ENCODE measurements at places on chromosomes 5 and 9.
A peak's percentile ranks its signal among the peaks of the same experiment; 100 is the strongest.

DNA sequence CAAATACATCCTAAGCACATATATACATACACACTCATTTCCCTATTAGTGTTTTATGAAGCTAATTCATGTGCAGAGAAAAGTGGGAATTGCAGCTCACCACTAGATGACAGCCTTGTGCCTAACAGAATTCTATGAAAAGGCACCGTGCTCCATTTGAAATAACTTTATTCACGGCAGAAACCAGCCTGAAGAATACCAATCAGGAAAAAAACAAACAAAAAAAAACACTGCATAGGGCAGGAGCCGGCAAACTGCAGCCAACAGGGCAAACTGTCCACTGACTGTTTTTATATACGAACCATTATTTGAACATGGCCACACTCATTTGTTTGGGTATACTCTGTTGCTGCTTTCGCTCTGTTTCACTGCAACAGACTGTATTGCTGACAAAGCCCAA, 33.6 kb downstream of the ERMP1 start:
- DNase-seq = no peak

- no peak for DNase-seq
Measured at GRCh38 chr9:114889802-114890224, 40.6 kb downstream of the TNFSF8 start.

- no peak for DNase-seq
Measured at GRCh38 chr9:33921967-33922895, 105.3 kb downstream of the UBE2R2 start.

DNA sequence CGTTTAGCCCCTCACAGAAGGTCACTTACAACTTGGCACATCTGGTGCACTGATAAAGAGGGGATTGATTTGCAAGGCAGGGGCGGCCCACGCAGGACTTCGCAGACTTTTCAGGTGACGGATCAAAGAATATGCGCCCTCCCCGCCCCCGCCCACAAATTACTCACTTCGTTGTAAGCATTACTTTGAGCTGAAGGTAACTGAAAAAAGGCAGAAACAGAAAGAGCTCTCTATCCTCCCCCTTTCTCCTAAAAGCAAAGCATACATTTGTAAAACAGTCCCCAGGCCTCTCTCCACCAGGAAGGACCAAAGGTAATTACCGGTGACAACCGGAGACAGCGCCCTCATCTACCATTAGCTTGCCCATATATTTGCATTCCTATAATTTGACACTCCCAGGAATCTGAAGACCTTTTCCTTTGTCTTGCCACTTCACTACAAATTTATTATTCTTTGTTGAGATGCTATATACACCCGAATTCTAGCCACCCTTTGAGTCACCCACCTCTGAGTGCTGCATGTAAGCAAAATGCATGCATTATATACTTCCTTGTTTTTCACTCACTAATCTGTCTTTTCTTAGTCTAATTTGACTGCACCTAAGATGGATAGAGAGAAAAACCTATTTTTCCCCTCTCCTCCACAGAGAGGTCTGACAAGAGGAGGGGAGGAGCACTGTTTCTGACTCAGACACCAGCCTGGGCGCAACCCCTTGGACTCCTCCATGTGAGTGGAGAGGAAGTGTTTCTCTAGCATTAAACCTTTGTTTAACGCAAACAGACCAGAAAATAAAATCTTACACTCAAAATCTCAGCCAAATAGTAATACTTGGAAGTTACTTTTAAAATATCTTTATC, 74.7 kb upstream of the SPIN1 start:
- peak; percentile 35 for DNase-seq

DNA sequence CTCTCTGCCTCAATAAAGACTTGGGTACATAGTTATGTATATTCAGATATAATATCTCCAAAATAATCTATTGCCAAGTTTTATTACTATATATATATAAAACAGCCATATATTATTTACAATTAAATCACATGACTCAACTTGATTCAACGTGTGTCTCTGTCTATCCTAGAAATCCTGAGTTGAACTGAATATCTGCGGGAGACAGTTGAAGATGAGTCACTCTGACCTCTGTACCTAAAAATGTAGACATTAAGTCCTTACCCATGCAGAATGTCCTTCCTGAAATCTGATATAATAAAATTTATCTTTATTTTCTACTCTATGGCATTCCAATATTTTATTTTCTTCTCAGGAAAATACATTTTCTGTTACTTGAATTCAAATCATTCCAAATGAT, 218.2 kb upstream of the PRDM9 start:
- no peak for DNase-seq

- DNase-seq = no peak
Measured at GRCh38 chr5:175384724-175385552, 59.0 kb downstream of the DRD1 start.

DNA sequence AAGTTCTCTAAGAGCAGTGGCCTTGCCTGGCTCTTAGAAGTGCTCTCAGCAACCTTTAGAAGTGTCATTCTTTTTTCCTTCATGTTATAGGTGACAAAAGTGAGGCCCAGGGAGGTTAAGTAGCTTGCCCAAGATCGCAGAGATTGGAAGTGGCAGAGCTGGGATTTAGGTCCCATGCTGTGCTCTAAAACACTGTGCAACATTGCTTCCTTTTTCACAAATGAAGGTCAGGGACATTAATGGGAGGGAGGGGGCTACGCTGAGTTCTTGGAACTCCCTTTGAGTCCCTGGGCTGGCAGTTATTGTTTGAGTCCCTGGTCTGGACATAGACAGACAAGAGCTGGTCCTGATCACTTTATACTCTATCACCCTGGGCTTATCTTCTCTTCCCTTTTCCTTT, 45.3 kb downstream of the PAM start:
- no peak for DNase-seq

DNA sequence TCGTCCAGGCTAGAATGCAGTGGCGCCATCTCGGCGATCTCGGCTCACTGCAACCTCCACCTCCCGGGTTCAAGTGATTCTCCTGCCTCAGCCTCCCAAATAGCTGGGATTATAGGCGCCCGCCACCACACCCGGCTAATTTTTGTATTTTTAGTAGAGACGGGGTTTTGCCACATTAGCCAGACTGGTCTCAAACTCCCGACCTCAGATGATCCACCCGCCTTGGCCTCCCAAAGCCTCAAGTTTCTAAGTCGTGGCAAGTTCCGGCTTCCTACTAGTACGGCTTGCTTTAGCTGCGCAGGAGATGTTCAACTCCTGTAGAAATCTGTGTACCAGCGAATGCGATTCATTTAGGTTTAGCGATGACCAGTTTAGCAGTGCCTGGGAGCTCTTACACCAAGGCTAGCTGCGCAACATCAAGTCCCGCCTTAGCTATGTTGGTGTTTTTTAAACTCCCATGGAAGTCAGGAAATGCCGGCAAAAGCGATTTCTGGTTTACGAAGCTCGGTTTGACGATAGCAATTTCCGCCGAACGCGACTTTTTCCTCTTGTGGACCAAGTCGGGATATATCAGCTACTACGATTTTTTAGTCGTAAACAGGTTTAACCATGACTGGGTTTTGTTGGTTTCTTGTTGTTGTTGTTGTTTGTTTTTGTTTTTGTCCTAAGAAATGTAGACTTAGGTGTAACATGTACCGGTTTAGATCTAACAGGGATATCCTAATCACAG, 46.4 kb downstream of the ANXA2R start:
- DNase-seq = no peak

DNA sequence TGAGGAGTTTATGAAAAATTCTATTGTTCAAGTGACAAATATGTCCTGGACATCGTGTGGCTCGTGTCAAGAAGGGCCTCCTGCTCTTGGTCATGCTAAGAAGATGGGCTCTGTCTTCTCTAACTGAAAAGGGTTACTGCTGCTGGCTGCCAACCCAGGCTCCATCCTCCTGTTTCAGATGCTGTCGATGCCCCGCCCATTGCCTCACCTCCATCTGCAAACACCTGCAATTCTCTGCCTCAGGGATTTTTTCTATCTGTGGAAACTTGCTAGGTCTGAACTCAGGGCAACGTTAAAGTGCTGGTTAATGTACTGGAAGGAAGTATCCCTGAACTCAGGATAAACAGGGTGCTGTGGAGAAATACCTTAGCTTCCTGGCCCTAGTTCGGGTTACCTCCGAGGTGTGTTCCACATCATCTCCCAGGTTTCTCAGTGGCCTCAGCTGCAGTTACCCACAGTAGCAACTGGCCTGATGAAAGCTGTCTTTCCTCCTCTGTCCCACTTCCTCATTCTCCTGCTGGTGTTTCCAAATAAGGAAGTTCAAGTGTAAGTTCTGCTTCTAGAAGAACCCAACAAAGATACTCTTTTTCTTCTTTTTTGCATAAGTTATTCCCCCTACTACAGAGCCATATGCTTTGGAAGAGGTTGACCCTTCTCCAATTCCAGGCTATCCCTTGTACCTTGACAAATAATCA, 151.7 kb upstream of the SMIM23 start:
- DNase-seq = no peak

- no peak for DNase-seq
Measured at GRCh38 chr5:127891942-127892341, 188.8 kb downstream of the CCDC192 start.

- DNase-seq = no peak
Measured at GRCh38 chr9:101448680-101449070, 13.1 kb upstream of the ALDOB start.

- DNase-seq = no peak
Measured at GRCh38 chr5:107541400-107541799, 129.3 kb downstream of the EFNA5 start.

- DNase-seq = no peak
Measured at GRCh38 chr5:88374391-88374790, 105.7 kb upstream of the TMEM161B start.

DNA sequence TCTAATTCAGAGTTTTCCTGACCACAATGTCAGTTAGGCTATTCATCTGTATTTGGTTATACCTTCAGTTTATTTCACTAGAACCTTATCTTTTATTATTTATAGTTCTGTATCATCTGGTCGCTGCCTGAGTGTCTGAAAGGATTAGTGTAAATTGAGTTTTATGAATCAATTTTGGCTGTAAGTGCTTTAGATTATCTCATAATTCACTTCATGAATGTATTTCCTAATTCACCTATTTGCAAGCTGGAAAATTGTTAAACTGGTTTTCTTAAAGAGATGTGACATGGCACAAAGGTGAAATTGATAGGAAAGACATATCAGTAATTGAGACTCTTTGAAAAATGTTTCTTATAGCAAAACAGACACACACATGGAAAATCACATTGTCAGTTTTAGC, 242.4 kb upstream of the ACO1 start:
- DNase-seq = no peak

DNA sequence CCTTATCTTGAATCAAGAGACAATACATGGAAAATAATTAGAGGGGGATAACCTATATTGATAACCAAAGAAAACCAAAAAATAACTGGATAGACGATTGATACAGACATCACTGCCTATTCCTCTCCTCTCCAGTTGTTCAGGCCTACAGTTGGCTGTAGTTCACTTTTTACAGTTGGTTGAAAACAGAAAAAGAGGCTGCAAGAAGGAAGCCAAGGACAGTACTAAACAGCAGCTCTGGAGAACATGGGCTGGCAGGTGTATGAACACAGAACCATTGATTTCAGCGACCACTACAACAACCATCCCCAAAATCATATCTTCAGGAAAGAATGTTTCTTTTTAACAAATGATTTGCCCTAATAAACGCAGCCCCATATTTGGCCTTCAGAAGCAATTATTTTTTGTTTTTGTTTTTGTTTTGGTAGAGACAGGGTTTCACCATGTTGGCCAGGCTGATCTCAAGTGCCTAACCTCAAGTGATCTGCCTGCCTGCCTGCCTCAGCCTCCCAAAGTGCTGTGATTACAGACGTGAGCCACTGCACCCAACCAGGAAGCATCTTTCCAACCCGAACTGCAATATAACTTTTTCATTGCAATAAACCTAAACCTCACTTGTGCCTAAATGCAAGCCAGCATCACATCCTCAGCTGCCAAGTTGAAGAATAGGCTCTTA, 64.3 kb downstream of the MLLT3 start:
- DNase-seq = no peak

- no peak for DNase-seq
Measured at GRCh38 chr5:169801324-169801777, 164.3 kb downstream of the DOCK2 start.

GRCh38 chr5:173123416-173123815, 20.9 kb upstream of the BNIP1 start:
- no peak for DNase-seq

- DNase-seq = no peak
Measured at GRCh38 chr5:142053426-142054151, 40.8 kb upstream of the GNPDA1 start.

DNA sequence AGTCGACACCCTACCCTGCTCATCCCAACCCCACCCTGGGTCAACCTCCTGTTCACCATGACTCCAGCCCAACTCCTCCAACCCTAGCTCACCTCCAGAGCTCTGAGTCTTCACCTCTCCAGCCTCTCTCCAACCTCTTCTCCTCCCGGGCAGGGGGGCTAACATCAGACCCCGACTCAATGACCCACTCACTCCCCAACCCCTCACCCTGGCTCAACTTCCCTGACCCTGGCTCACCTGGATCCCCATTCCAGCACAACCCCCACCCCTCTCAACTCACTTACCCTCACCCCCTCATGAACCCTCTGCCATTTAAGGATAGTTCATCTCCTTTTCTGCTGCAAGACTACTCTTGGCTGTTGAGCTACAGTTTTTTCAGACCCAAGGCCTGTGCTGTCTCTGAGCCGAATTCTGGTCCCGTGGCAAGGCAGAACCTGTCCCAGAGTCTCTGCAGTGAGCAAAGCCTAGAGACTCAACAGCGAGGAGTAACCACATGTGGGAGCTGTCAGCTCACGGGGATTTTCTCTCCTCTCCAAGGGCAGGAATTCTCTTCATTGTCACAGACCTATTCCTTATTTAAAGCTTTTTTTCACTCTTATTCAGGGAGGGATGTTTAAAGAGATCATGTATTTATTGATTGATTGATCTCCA, 29.8 kb downstream of the ANKRD33B start:
- DNase-seq = no peak

- DNase-seq = no peak
Measured at GRCh38 chr9:91328186-91328585, 33.5 kb downstream of the AUH start.

GRCh38 chr9:36731068-36731956, 158.6 kb downstream of the MELK start:
- no peak for DNase-seq

DNA sequence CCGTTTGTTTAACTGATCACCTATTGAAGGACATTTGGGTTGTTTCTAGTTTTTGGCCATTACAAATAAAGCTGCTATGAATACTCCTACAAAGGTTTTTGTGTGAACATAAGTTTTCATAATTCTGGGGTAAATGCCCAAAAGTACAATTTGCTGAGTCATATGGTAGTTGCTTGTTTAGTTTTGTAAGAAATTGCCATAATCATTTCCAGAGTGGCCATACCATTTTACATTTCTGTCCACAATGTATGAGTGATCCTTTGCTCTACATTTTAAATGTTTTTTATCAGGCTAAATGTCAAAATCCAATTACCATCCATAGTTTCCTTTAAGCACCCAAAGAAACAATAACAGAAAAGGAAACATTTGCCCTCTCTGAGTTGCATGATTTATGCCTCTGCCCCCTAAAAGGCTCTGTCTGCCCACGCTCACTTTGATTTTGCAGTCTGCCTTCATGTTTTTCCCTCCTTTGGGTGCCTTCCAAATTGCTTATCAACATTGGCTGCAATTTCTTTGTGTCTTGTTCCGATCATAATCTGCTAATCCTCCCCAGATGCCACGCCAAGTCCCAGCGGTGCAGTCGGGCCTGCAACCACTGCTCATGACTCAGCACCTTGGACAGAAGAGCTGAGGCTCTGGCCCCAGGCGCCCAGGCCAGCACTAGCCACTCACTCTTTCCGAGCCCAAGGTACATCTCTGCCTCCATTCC, 339.2 kb downstream of the PIK3R1 start:
- no peak for DNase-seq

- no peak for DNase-seq
Measured at GRCh38 chr5:77355751-77356150, 136.4 kb downstream of the WDR41 start.

- DNase-seq = no peak
Measured at GRCh38 chr9:29319736-29320513, 1746.6 kb upstream of the C9orf72 start.

Data from stimulated activated CD4-positive, alpha-beta T cell treated with anti-CD3 and anti-CD28 coated beads, Interleukin-1b, Interleukin-23, amount 100 ng/mL, for 1 hour (primary cell).